PC-9 (cell line): ENCODE measurements at places on chromosomes 2 and 18.

- no peak for DNase-seq
Observed at GRCh38 chr2:100136310-100136709, 6.1 kb downstream of the AFF3 start.

- DNase-seq = no peak
Observed at GRCh38 chr2:166229678-166230023, 101.8 kb upstream of the SCN1A start.

GRCh38 chr2:23388294-23388693 is 3.3 kb downstream of the KLHL29 start:
- DNase-seq = no peak

DNA sequence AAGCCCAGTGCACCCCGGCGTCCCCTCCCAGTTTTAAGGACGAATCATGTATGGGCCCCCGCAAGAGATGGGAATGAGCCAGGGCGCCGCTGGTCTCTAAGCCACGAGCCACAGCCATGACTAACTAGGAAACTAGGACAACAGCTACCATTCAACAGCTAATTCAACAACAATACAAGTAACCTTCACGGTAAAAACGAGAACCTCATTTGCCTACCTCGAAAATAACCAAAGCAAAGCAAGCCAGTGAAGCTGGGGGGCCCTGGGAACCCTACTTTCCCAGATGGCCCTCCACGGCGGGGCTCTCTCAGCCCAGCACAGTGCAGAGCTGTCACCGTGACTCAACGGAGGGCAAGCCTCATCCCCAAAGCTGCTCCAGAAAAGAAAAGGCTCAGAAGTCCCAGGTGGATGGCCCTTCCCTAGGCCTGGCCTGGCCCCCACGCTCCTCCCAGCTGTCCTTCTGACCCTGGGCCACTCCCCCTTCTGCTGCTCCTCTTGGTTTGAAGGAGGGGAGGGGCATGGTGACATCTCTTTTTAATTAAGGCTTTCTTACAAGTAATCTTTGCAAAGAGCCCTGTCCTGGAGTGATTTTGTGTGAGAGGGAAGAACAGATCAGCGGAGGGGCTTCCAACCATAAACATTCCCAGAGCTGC is 126.3 kb downstream of the HDAC4 start:
- peak; percentile 64 for DNase-seq

- no peak for DNase-seq
Observed at GRCh38 chr2:75720525-75720924, 9.8 kb upstream of the GCFC2 start.

DNA sequence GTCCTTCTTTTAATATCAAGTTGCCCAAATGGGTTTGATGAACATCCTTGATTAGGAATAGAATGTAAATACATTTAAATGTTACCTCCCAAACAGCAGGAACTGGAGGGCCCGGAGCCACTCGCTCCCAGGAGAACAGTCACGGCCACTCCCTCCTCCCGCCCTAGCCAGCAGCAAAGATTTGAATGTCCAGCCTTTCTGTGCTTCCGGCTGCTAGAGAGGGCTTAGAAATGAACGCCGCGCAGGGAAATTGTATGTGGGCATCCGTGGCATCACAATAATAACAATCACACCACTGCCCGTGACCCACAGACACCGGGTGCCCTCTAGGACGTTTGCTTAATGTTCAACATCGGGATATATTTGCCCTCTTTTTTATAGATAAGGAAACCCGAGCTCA is 164.9 kb upstream of the SALL3 start:
- no peak for DNase-seq

DNA sequence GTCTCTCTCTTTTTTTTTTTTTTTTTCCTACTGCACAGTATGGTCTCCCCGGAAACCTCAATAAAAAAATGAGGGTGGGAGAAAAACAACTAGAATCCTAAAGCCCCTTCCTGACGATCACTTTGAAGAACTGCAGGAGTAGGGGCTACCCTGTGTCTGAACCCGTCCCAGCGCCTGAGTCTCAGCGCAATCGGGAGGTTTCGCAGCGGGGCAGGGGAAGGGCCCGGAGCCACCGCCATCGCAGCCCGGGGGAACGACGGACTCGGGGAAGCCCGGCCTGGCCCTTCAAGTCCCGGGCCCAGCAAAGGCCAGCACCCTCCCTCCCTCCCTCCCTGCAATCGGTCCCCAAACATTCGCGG is 411 bp downstream of the NARS1 start:
- DNase-seq = no peak

GRCh38 chr2:183059561-183059960 is 19.0 kb upstream of the DUSP19 start:
- DNase-seq = peak; percentile 90

GRCh38 chr18:13616525-13617035 is 109.8 kb downstream of the FAM210A start:
- DNase-seq = no peak
